HCT116 (cell line): ENCODE measurements at places on chromosomes 1 and 21. TPM values are rescaled to one million over a fixed set of nuclear protein-coding genes. Genes with fewer than 3 reads are reported as not detected.
A peak's percentile ranks its signal among the peaks of the same experiment; 100 is the strongest.

The UBE2U gene
- not detected for total RNA-seq

The HPCA gene
- total RNA-seq, result 0.15 TPM

The GJC2 gene
- 0.76 TPM for total RNA-seq

The SLC16A4 gene
- total RNA-seq, result 0.20 TPM

The SEMA6C gene
- 8.2 TPM for total RNA-seq

The SGIP1 gene
- 0.15 TPM for total RNA-seq

DNA sequence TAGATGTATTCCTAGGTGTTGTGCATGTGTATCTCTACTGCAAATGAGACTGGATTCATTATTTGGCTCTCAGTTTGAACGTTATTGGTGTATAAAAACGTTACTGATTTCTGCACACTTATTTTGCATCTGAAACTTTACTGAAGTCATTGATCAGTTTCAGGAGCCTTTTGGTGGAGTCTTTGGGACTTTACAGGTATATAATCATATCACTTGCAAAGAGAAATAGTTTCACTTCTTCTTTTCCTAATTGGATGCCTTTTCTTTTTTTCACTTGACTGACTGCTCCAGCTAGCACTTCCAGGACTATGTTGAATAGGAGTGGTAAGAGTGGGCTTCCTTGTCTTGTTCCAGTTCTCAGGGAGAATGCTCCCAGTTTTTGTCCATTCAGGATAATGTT is 252.2 kb downstream of the SMYD3 start:
- no peak overlapping the region for H3K4me3 ChIP-seq
- no peaks in the 10 kb centered on the region for H3K4me1 ChIP-seq
- DNase-seq, result no peak
- no peak overlapping the region for H3K27ac ChIP-seq
- H3K36me3 ChIP-seq, result no peaks in the 10 kb centered on the region
- H3K27me3 ChIP-seq, result no peaks in the 10 kb centered on the region

- H3K4me3 ChIP-seq, result no peak overlapping the region
- no peak for DNase-seq
- no peaks in the 10 kb centered on the region for H3K27me3 ChIP-seq
- H3K27ac ChIP-seq, result no peak overlapping the region
- peaks cover 22% of the 10 kb centered on the region for H3K4me1 ChIP-seq
- H3K36me3 ChIP-seq, result no peaks in the 10 kb centered on the region
Measured at GRCh38 chr1:200182701-200183100, 155.2 kb downstream of the NR5A2 start.

DNA sequence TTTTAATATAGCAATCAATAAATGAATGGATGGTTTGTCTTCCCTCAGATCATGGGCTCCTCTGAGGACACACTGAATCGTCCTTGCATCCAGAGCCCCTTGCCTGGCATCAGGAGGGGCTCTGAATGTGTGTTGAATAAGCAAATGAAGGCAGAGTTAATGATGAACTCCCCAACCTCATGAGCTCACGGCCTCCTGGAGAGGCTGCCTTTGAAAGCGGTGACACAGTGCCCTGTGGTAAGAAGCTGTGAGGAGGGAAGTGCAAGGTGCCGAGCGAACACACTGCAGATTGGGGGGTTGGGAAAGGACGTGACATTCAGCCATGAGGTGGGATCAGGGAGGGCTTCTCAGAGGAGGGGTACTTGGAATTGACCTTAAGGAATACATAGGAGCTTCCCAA is 3.2 kb upstream of the PARS2 start:
- no peak for DNase-seq
- no peaks in the 10 kb centered on the region for H3K36me3 ChIP-seq
- H3K4me3 ChIP-seq, result no peak overlapping the region
- peaks cover 18% of the 10 kb centered on the region for H3K4me1 ChIP-seq
- no peak overlapping the region for H3K27ac ChIP-seq

- H3K4me3 ChIP-seq, result no peak overlapping the region
- H3K27ac ChIP-seq, result no peak overlapping the region
- DNase-seq, result peak; percentile 16
- no peaks in the 10 kb centered on the region for H3K4me1 ChIP-seq
- H3K27me3 ChIP-seq, result no peaks in the 10 kb centered on the region
Measured at GRCh38 chr1:232221802-232222499, 408.0 kb downstream of the SIPA1L2 start.

- H3K27ac ChIP-seq, result no peak overlapping the region
- no peaks in the 10 kb centered on the region for H3K36me3 ChIP-seq
- no peaks in the 10 kb centered on the region for H3K4me1 ChIP-seq
- no peak for DNase-seq
- no peaks in the 10 kb centered on the region for H3K27me3 ChIP-seq
Measured at GRCh38 chr1:201332616-201333335, 44.7 kb downstream of the TNNT2 start.

DNA sequence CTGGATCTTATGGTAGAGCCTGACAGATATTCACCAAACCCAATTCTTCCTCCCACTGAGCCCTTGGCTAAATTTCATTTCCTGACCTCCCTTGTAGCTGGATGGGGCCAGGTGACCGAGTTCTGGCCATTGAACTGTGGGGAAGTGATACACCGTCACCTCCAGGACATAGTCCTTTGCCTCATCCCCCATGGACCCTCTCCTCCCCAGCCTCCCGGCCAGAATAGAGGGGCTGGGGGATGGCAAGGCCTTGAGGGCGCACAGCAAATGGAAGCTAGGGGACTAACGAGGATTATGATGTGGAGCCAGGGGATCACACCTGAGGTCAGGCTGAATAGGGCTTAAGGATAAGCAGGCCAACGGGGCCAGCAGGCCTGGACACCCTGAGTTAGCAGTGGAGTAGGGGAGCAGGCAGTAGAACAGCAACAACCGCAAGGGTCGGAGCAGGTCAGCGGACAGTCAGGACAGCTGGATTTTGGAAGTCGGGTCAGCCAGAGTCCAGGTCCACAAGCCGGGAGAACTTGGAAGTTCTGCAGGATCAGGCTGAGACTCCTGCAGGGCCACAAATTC is 15.0 kb downstream of the BATF3 start:
- no peak for DNase-seq
- H3K4me1 ChIP-seq, result no peaks in the 10 kb centered on the region
- H3K27me3 ChIP-seq, result no peaks in the 10 kb centered on the region

- DNase-seq, result no peak
- no peak overlapping the region for H3K4me3 ChIP-seq
- H3K4me1 ChIP-seq, result no peaks in the 10 kb centered on the region
Measured at GRCh38 chr1:10607228-10607627, 132.5 kb downstream of the PEX14 start.

GRCh38 chr1:6935361-6935883 is 150.2 kb downstream of the CAMTA1 start:
- H3K27ac ChIP-seq, result no peak overlapping the region
- no peak for DNase-seq
- no peak overlapping the region for H3K4me3 ChIP-seq
- H3K4me1 ChIP-seq, result no peaks in the 10 kb centered on the region

DNA sequence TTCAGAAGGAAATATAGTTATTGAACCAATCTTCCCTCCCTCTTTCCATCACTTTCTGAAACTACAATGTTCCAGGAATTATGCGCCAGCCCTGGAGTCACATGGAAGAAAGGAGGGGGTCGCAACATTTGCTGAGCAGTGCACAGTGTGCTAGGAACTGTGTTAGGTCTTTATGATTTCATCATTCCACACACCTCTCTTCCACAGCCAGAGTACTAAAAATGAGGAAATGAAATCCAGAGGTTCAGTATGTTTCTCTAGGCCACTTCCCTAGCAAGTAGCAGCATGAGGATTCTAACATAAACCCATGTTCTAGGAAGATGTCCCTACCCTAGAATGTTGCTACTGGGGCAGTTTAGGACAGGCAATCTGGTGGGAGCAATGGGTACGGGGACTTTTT is 158.1 kb downstream of the SLC45A1 start:
- no peak overlapping the region for H3K27ac ChIP-seq
- no peak for DNase-seq
- H3K4me1 ChIP-seq, result peaks cover 17% of the 10 kb centered on the region
- no peak overlapping the region for H3K4me3 ChIP-seq
- H3K36me3 ChIP-seq, result no peaks in the 10 kb centered on the region
- no peaks in the 10 kb centered on the region for H3K27me3 ChIP-seq

- DNase-seq, result no peak
- peaks cover 6% of the 10 kb centered on the region for H3K4me1 ChIP-seq
- H3K4me3 ChIP-seq, result no peak overlapping the region
Measured at GRCh38 chr1:25178917-25179561, 53.3 kb downstream of the SYF2 start.

GRCh38 chr1:64564891-64565290 is 95.0 kb downstream of the CACHD1 start:
- no peaks in the 10 kb centered on the region for H3K36me3 ChIP-seq
- H3K27me3 ChIP-seq, result no peaks in the 10 kb centered on the region
- H3K27ac ChIP-seq, result no peak overlapping the region
- no peak overlapping the region for H3K4me3 ChIP-seq
- no peak for DNase-seq

GRCh38 chr1:52567943-52568342 is 15.1 kb upstream of the TUT4 start:
- H3K4me3 ChIP-seq, result no peak overlapping the region
- no peaks in the 10 kb centered on the region for H3K27me3 ChIP-seq
- H3K36me3 ChIP-seq, result no peaks in the 10 kb centered on the region
- H3K4me1 ChIP-seq, result no peaks in the 10 kb centered on the region
- no peak for DNase-seq
- H3K27ac ChIP-seq, result no peak overlapping the region

DNA sequence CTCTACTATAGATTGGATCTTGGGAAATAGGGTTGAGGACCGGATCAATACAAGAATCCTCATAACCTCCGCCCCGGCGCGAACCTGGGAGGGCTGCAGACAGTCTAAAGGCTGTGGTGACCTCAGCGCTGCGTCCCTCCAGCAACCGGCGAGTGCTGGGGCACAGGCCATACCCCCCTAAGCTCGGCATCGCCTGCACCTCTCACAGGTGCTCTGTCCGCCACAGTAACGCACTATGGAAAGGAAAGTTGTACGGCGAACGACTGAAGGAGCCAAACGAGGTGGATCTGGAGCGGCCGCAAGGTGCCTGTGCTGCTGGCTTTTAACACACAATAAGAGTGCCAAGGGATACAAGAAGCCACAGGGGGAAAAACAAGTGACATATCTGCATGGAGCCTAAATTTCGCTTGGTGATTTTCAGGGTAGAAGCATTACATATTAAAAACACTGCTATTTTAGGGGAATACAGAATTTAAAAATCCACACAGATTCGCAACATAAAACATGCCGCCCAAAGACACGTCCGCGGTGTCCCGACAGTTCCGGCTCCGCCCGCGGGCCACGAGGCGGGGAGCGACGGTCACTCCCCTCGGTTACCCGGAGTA is 1.4 kb upstream of the RBM15 start:
- H3K27me3 ChIP-seq, result no peaks in the 10 kb centered on the region
- peak overlapping the region; percentile 69 for H3K4me3 ChIP-seq
- H3K4me1 ChIP-seq, result peaks cover 49% of the 10 kb centered on the region
- H3K27ac ChIP-seq, result peak overlapping the region; percentile 95
- H3K36me3 ChIP-seq, result peaks cover 19% of the 10 kb centered on the region

DNA sequence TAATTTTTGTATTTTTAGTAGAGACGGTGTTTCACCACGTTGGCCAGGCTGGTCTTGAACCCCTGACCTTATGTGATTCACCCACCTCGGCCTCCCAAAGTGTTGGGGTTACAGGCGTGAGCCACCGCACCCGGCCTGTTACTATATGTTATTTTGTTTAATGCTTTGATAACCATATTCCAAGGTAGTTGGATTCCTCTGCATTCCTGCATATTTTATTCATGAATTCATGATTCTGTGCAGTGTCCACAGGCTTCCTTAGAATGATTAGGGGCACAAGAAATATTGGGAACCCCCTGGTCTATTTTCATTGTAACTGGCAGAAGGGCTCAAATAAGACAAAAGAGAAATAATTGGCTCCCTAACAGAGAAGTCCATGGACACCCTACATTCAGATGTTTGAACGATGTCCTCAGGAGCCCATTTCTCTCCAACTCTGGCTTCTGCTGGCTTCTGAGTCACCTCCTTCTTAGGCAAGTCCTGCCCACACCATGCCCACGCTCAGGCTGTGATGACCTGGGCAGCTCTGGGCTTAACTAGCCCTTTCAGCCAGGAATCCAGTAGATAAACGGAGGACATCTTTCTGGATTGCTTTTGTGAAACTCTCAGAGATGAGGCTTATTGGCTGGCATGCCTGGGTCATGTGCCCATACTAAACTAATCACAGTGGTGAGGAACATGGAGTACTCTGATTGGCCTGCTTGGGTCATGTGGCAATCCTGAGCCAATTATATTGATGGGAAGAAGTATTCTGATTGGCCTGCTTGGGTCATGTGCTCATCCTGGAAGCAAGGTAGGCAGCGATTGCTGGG is 32.6 kb downstream of the TNFRSF8 start:
- H3K36me3 ChIP-seq, result no peaks in the 10 kb centered on the region
- no peak for DNase-seq
- no peaks in the 10 kb centered on the region for H3K27me3 ChIP-seq
- 0 out of 2 replicates have a peak, but pooled peaks cover 3% of the 10 kb centered on the region for H3K4me1 ChIP-seq
- H3K27ac ChIP-seq, result no peak overlapping the region

DNA sequence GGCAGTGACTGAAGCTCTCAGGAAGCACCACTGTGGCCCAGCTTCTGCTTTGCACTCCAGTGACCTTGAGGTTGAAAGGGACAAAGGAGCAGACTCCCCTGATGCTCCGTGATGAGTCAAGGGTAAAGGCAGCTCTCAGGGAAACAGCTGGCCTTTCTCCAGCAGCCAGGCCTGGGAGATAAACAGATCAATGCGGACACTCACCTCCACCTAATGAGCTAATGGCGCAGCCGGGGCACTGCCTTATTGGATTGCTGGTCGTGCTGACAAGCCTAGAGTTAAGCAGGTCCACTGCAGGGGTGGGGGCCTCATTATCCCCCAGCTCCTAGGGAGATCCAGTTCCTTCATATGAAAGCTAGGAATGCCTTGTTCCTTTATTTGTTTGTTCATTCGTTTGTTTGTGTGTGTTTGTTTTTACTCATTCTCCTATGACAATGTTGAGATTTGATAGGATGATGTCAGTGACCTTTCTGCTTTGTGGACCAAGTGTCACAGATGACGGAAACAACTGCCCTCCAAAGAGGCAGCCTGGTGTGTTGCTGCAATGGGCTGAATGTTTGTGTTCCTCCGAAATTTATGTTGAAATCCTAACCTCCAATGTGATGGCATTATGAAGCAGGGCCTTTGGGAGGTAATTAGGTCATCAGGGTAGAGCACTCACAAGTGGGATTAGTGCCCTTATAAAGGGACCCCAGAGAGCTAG is 141.4 kb upstream of the BEND5 start:
- no peak for DNase-seq
- no peak overlapping the region for H3K27ac ChIP-seq
- no peaks in the 10 kb centered on the region for H3K36me3 ChIP-seq
- H3K27me3 ChIP-seq, result no peaks in the 10 kb centered on the region
- no peak overlapping the region for H3K4me3 ChIP-seq
- H3K4me1 ChIP-seq, result no peaks in the 10 kb centered on the region

DNA sequence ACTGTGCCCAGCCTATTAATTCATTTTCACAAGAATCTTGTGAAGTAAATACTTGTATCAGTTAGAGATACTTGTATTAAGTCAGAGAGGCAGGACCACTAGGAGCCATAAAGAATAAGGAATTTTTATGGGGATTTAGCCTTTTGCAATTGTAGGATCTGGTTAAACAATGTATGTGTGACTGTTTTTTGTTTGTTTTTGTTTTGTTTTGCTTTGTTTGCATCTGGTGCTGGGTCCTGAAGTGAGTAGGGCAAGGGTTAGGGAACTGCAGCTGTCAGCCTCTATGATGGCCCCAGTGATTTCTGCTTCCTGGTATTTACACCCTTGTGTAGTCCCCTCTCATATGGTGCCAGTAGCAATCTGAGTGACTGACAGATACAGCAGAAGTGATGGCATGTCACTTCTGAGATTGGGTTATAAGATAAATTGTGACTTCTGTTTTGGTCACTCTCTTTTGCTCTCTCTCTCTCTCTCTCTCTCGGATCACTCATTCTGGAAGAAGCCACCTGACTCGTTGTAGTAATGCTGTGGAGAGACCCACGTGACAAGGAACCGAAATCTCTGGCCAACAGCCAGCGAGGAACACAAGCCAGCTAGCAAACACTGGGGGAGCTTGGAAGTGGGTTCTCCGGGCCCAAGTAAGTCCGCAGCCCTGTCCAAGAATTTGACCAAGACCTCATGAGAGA is 96.2 kb upstream of the MARK1 start:
- H3K27ac ChIP-seq, result no peak overlapping the region
- H3K4me1 ChIP-seq, result peaks cover 21% of the 10 kb centered on the region
- no peaks in the 10 kb centered on the region for H3K36me3 ChIP-seq
